ENCODE measurements at places on chromosomes 2 and 18.

GRCh38 chr2:233847248-233847898 is 7.0 kb downstream of the HJURP start:
- DNase-seq, result no peak

- DNase-seq, result no peak
These were observed 73.3 kb upstream of the FSIP2 start for GRCh38 chr2:185665251-185665814.

GRCh38 chr2:222828572-222828971 is 32.3 kb upstream of the ACSL3 start:
- no peak for DNase-seq

DNA sequence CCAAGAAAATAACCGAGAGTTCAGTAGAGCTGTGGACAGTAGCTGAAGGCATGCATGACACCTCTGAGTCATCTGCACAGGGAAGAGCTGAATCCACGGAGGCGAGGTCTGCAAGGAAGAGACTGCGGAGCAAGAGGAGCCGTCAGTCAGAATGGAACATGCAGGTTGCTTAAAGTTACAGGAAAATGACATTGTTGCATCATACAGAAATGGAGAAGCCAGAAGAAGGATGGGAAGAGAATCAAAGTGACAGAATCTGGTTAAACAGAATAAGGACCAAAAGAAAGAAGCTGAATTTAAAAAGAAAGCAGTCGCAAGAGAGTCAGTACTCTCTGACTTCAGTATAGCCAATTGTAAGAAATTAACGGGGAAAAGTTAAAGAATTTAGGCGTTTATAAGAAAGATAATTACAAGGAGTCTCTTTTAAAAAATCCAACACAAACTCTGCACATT is 533.8 kb downstream of the ADCYAP1 start:
- no peak for DNase-seq

GRCh38 chr18:11339188-11339775 is 189.9 kb upstream of the PIEZO2 start:
- DNase-seq, result no peak

GRCh38 chr18:50700245-50701165 is 119.3 kb downstream of the MRO start:
- DNase-seq, result no peak

DNA sequence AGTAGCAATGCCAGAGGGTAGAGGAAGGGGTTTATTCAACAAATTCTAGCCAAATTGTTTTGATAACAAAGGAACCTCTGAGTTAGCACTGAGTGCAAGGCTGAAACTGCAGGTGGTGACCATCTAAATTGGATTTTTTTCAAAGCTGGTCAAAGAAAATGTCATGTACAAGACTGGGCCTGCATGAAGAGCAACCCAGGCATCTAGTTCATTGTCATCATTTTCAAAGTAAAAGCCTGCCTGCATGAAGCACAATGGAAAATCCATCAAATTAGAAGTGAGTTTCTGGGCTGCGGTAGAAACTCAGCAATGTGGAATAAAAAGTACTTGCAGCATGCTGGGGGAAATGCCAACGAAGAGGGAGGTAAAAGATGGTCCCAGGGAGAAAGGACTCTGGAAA is 80.8 kb upstream of the PPP1CB start:
- no peak for DNase-seq

GRCh38 chr18:23213200-23213599 is 77.9 kb downstream of the CABLES1 start:
- DNase-seq, result no peak

- no peak for DNase-seq
These were observed 66.0 kb upstream of the ACYP2 start for GRCh38 chr2:54049365-54049764.

DNA sequence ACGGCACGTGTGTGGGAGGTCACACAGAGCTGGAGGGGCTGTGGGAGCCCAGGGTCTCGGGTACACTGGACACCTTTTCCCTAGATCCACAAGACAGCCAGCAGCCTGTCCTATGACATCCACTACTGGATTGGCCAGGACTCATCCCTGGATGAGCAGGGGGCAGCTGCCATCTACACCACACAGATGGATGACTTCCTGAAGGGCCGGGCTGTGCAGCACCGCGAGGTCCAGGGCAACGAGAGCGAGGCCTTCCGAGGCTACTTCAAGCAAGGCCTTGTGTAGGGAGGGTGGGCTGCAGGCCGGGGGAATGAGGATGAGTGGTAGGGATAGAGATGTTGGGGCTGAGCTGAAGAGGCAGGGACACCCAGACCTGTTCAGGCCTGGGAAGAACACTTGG is 6.6 kb downstream of the VIL1 start:
- no peak for DNase-seq

GRCh38 chr2:145159676-145160075 is 639.8 kb upstream of the ZEB2 start:
- no peak for DNase-seq

DNA sequence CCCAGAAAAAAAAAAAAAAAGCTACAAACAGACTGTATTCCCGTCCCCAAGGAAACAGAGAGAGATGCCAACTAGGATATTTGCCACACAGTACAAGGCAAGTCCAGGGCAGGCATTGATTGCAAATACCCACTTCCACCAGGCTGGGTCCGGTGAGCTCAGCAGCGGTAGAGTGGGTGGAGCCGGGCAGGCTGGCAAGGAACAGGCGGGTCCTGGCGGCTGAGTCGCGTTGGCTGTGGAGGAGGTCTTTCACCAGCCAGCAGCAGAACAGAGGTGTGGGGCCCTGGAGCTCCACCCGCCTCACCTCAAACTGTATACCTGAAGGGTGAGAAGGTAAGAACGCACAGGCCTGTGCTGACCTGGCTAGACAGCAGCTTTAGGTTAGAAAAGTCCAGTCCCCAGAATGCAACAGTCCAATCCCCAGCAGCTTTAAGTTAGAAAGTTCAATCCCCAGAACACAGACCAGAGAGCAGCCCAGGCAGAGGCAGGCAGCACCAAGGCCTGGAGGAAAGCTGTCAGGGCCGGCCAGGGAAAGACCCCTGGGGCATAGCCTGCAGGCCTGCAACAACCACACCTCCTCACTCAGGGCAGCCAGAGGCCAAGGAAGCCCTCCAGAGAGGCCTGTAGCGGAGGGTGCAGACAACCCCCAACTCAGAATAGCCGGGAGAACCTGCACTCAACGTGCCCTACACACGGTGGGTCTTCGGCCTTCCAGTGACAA is 21.9 kb upstream of the MTERF4 start:
- DNase-seq, result no peak

DNA sequence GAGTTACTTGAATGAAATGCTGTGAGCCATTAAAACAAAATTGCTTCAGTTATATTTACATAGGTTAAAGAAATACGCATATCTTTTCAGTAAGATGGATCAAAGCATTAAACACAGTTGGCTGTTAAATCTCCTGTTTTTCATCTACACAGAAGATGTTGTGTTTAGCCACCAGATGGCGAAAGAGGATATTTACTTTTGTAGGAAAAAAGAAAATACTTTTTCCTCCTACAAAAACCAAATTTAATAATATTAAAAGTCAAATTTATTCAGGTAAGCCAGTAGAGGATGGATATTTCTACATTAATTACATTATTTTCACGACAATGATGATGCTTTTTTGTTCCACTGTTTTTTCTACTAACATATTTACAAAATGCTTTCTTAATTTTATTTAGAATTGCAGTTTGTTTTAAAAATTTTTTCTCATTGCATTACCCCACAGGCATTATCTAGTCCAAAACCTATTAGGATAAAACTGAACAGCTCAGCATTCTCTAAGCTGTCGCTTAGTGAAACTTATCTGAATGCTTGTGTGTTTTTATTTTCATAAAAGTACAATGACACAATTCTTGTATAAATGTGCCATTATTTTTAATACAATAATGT is 173.7 kb downstream of the ASXL3 start:
- peak; percentile 6 for DNase-seq

GRCh38 chr2:218882866-218883366 is 2.3 kb downstream of the WNT10A start:
- DNase-seq, result peak; percentile 53

- no peak for DNase-seq
These were observed 75.2 kb downstream of the EIPR1 start for GRCh38 chr2:3302421-3302750.

DNA sequence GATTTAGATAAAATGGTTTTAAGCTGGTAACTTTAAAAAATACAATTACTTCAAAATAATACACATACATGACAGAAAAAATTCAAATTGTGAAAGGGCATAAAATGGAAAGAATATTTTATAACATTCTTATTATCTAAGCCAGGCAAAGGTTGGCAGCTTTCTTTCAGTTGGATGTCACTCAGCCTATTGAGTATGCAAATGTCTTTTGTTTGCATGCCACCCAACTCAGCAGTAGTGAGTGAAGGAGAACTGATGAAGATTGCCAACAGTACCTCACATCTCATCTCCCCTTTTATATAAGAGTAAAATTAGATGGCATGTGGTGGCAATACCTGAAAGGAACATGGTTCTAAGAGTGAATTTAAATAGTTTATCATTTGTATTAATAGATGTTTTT is 24.8 kb downstream of the BMPR2 start:
- DNase-seq, result no peak

GRCh38 chr2:107325981-107326786 is 440.2 kb upstream of the ST6GAL2 start:
- peak; percentile 92 for DNase-seq

DNA sequence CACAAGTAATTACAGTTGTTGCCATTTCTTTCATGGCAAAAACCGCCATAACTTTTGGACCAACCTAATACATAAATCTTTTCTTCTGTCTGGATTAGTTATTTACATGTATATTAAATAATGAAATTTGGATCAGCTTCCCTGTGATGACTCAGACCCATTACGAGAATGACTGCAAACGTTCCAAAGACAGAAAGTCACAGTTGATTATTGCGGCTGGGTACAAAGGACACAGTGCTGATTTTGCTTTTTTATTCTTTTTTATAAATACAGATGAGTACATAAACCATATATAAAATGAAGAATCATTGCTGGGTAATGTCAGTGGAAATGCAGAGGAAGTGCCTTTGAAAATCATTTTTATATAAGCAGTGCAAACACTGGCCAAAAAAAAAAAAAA is 126.2 kb downstream of the TWIST2 start:
- DNase-seq, result no peak

- DNase-seq, result no peak
These were observed 123.2 kb downstream of the CABYR start for GRCh38 chr18:24262087-24262486.

DNA sequence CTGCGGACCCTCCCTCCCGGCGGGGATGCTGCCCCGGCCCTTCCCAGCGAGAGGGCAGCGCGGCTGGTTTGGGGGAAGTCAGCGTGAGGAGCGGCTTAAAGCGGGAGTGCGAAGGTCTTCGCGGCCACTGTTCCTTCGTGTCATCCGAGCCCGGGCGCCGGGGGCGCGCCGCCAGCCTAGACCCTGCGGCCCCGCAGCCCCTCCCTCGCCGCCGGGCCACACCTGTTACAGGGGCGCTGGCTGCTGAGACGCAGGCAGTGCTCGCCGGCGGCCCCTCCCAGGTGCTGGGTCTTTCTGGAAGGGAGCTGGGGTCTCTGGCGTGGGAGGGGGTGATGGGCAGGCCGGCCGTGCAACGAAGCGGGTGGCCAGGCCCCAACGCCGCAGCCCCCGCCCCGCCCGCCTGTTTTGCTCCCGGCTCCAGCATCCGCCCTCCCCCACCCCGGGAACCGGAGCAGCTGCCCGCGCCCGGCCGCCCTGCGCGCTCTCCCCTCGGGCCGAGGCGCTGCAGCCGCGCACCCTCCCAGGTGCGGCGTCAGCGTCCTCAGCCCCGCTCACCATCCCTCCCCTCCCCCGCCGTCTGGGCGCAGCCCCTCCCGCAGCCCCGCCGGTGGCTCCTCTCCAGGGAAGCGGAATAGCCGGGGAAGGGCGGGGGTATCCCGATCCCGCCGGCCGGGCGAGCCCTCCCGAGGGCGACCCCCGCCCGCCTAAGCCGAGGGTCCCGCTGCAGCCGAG is 727 bp downstream of the KIF1A start:
- no peak for DNase-seq

DNA sequence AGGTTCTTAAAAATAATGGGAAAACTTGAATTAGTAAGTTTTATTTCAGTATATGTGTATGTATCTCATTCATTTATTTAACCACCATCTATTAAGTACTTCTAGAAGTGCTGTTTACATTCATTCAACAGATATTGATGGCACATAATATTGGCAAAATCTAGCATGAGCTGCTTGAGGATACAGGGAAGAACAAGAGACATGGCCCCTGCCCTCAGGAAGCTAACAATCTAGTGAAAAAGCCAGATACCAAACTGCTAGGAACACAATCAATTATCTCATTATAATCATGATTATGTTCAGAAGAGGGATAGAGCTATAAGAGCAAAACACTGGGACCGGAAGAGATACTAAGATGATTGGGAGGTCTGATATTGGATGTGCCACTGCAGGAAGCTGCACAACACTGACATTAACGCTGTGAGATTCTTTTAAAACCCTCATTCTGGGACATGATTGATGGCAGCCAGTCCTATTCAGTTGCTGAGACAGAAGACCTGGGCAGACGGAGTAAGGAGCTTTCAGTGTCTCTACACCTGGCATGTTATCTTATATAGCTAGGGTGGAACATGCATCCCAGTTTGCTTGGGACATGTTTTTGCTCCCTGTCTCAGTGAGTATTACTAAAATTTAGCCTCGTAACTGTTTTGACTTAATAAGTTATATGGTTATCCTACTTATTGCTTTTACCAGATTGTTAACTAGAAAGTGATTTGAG is 314.1 kb downstream of the STK39 start:
- no peak for DNase-seq

- no peak for DNase-seq
These were observed 32.0 kb upstream of the ACYP2 start for GRCh38 chr2:54083445-54083844.

GRCh38 chr2:100429726-100430125 is 12.3 kb upstream of the CHST10 start:
- DNase-seq, result no peak

- no peak for DNase-seq
These were observed 395.1 kb upstream of the CDH19 start for GRCh38 chr18:66999003-66999402.

Data from SJCRH30 (cell line).